Activated naive CD4-positive, alpha-beta T cell (primary cell): ENCODE measurements at places on chromosomes 5 and 9.

DNA sequence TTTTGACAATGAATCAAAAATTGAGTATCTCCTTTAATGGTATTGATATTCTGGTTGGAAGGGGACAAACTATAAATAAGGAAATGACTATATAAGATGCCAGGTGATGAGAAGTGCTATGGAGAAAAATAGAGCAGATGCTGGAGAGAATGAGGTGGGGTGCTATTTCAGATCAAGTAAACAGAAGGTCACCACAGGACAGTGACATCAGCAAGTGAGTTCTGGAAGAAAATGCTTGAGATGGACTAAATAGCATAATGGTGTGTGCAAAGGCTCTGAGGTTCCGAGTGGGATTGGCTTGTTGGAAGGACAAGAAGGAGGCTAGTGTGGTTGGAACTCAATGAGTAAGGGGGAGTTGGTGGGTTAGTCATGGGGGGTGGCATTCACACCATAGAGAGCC is 157.5 kb upstream of the SGCD start:
- no peak for DNase-seq

DNA sequence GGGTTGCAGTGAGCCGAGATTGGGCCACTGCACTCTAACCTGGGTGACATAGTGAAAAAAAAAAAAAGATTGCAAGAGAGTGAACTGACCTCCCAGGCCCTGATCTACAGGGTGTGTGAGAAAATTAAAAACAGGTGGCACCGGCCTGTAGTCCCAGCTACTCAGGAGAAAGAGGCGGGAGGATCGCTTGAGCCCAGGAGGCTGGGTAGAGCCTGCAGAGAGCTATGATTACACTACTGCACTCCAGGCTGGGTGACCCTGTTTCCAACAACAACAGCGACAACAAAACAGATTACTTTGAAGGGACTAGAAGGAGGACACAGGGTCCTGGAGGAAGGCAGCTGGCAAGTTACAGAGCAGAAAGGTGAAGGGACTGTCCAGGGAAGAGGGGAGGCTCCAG is 42.2 kb upstream of the FABP6 start:
- DNase-seq: no peak

DNA sequence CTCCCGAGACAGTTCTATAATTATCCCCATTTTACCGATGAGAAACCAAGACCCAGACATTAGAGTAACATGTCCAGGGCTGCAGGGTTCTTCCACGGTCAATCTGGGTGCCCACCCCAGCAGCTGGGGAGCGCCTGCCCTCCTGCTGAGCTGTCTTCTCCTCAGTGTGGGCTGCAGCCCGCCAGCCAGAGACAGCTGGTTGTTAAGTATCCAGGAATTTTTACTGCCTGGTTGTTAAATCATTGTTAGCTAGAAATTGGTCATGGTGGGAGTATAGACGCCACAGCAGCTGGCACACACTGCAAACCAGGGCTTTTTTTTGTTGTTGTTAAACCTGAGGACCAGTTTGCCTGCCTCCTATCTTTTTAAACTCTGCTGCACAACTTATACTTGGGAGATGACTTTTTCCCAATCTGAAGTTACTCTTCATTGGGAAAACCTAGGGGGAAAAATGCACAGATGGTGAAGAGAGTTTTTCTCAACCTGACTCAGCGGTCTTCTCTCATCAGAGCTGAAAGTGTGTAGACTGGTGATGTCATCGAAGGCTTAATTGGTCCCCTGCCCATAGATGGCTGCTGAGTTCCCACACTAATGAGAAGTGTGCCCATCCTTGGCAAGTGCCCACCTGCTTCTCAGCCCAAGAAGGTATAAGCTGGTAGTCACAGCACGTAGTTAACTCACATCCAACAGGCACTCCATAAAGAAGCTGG is 208.6 kb downstream of the DRD1 start:
- no peak for DNase-seq

GRCh38 chr5:141743866-141744272 is 61.8 kb upstream of the ARAP3 start:
- no peak for DNase-seq

GRCh38 chr9:124191691-124192395 is 65.9 kb upstream of the NEK6 start:
- DNase-seq: no peak

DNA sequence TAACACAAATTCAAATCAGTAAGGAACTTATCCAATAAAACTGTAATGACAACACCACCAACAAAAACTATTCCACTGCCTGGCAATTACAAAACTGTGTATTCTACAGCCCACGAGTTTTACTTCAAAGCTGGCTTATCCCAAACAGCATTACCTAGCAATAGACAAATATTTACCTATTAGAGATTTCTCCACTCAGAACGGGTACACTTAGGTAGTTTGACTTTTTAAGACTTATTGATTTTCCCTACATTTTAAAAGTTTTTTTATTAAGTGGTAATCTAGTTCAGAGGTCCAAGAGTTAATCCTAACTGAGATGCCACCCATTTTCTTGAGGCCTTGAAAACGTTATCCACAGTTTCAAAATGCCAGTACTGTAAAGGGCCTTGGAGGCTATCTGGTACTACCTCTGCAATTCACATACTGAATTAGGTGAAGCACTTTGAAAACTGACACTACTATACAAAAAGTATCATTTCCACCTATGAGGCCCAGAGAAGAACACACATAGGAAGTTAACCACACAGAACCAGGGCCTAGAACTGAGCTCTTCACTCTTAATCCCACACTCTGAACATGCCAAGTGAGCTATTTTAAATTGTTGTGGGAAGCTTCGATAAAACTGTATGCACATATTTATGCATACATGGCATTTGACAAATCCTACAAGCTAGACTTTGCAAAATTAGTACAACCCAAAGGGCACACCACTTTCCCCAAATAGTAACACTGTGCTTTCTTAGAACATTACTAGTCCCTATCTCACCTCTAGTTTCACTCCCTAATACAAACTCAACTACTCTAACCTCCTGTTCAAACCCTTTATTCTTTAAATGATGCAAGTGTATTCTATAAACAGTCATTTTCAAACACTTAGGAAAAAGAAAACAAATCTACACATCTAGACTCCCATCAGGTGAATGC is 2.1 kb downstream of the NADK2 start:
- DNase-seq: no peak

DNA sequence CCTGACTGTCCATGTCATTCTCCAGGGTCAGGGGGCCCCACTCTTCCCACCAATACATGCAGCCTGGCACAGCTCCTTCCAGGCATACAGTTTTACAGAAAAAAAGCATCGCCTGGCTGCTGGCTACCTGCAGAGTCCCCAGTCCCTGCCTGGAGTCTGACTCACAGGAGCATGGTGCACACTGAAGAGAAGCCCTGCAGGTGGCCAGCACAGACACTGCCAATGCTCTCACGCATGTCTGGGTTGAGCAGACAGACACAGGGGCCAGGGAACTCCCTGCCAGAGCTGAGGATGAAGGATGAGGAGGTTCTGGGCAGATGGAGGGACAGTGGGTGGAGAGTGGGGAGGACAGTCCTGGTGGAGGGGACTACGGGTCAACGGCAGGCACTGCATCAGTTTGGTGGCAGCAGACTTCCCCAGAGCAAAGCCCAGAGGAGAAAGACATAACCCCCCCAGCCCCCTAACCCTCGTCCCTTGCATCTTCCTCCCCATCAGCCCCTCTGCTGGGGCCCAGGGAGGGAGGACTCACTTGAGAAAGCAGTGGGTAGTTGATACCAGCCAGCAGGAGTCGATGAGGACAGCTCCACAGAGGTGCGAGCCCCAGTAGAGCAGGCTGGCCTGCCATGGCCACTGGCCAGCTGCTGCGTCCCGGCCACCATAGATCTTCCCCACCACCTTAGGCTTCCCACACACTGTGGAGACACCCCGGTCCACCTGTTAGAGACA is 72.9 kb upstream of the SPTLC1 start:
- no peak for DNase-seq

DNA sequence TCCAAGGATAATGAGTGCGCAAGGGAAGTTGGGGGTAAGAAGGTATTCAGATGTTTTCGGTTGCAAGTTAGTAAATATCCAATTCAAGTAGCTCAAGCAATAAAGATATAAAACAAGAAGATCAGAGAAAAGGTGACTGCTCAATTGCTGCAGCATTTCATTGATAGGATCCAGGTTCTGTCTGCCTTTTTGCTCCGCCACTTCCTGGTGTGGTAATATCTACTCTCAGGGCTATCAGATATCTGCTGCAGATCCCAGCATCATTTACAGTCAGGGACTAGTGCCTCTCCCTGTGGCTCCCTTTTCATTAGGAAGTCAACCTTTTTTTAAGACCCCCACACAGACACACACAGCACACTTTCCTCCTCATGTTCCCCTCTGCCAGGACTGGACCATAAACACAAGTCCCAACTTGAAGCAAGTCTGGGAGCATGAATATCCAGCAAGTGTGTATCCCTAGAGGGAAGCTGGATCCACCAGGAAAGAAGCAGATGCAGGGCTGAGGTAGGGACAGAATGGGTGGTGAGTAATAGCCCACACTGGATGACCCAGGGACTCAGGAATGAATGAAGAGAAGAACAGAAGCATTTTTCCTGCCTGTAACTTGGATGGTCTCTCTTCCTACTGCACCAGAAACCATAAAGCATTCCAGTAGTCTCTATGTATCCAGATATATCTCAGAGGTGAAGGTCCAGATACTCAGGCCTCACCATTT is 53.7 kb downstream of the ZNF622 start:
- DNase-seq: no peak

DNA sequence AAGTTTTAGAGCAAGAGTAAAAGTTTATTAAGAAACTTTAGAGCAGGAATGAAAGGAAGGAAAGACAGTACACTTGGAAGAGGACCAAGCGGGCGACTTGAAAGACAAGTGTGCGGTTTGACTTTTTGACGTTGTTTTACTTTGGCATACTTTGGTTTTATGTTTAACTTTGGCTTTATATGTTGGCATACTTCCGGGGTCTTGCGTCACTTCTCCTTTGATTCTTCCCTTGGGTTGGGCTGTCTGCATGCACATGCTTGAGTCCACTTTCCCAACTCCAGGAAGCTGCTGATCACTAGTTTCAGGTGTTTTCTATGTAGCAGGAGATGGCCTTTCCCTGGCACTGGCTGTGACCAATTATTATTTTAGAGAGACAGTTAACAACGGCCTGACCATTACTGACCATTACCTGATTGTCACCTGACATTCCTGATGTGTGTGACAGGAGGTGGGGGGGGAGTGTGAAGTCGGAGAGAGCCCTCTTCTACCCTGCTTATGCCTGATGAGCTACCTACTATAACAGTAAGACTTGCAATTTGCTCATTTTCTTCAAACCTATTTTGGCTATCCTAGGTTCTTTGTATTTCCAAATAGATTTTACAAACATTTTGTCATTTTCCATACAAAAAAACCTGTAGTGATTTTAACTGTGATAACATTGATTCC is 45.5 kb downstream of the TNFSF8 start:
- DNase-seq: no peak

- DNase-seq: no peak
Measured at GRCh38 chr5:170303549-170303948, 6.0 kb upstream of the LCP2 start.

DNA sequence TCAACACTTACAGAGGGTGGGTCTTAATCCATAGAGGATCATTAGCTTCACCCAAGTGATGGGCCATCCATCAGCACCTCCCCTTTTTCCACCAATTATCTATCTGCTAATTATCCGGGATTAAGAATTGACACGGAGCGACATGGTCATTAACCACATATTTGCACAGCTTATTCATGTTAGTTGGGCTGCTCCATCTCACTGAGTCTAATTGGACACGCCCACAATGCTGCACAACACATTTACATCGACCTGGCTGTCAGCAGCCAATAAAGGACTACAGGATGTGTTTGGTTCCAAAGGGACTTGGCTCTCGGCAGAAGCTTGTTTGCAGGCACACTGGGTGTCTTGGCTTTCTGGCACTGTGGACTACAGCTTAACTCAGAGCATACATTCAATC is 21.6 kb downstream of the FOXE1 start:
- DNase-seq: no peak

DNA sequence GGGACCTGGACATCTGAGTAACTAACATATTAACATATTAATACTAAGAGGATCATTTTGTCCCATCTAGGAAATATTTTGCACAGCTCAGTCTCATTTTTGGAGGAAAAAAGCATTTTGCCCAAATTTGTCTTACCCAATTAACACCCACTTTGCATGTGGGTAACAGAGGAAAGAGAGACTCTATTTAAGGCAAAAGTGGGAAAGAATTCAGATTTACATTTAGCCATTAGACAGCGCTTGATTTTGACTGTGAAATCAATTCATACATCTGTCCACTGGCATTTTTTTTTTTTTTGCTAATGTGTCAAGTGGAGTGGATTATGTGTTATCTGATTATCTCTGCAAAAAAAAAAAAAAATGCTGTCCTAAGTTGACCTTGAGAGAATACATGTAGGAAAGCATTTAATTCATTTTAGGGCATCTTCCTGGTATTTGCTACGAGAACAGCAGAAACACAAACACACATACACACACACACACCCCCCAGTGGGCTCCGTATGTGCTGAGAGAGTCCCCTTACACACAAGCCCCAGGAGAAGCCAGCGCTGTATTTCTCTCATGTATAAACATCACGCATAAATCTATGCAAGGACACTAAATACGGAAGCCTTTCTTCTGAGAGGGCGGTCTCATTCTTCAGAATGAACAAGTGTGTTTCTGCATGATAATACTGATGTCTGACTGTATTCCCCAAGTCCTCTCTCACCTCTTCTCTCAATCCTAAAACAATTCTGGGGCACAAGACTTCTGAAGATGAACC is 202.0 kb upstream of the KLF9 start:
- DNase-seq: no peak

DNA sequence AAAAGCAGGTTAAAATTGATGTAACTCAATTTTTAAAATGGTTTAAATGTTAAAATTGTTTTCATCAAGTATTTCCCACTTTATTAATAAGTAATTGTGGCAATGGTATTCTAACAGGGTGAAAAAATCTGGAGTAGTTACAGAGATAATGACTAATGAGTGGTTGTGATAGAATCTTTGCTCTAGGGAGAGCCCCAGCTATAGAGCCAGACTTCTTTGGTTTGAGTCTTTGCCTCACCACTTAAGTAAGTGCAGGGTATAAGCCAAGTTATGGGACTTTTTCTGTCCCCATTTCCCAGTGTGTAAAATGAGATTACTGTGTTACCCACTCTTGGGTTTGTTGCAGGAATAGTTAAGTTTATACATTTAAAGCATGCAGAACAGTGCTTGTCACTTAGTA is 158.1 kb downstream of the FER start:
- DNase-seq: no peak

DNA sequence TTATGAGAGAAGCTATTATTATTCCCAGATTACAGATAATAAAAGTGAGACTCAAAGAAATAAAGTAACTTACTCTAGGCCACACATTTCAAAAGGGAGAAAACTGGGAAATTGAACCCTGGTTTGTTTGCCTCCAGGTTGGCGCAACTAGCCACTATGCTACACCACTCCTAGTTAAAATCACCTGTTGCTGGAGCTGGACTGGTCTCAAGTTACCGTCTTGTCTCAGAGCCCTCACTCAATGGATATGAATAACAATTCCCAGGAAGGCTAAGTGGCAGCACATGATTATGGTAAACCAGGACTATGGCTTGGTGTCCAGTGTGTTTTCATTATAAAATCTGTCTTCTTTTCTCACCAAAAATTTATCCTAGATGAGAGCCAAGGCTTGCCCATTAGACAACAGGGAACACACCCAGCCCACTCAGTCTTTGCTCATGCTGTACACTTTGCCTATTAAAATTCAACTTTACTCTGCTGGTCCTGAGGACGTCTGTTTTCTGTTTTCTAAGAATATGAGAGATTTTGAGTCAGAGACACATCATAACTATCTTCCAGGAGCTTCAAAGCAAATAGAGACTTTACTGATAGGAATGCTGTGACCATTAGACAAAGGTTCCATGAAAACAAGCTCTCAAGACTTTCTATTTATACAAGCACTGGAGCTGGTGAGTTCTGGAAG is 58.1 kb downstream of the ADRB2 start:
- no peak for DNase-seq

- DNase-seq: no peak
Measured at GRCh38 chr5:111887706-111888105, 130.7 kb upstream of the NREP start.
